T-cell (primary cell): ENCODE measurements at places on chromosomes 2 and 18. TPM values are rescaled to one million over a fixed set of nuclear protein-coding genes. Genes with fewer than 3 reads are reported as not detected.

The SLC9A4 gene
- 0.13 TPM for total RNA-seq

The GORASP2 gene
- 61.7 TPM for total RNA-seq

The GDF7 gene
- total RNA-seq = 0.16 TPM

The GLI2 gene
- not detected for total RNA-seq

DNA sequence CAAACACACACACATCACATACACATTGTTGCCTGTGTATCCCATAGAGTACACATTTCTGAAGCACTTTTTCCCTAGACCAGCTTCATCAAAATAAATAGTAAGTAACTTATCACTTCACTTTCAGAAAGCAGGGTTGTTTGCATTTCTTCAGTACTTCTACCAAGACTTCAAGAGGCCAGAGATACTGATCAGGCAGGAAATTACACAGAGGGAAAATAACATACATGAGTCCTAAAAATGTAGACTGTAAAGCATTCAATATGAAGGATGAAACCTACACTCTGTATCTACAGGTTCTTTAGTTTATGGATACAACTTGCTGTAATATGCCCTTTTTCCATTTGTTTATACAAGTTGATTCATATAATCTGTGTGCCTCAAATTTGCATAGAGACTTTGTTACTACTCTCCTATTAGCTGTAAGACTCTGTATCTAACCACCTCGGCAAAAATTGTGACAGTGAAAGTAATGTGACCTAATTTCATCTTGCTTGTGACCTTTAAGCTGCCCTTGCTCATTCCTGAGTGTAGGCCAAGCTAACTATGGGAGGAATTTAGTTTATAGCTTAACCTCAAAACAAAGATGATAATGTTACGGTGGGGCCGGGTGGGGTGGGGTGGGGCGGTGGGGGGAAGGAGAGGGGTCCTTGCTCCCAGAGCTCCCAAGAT lies 228.9 kb upstream of the SPOPL start:
- DNase-seq = no peak

DNA sequence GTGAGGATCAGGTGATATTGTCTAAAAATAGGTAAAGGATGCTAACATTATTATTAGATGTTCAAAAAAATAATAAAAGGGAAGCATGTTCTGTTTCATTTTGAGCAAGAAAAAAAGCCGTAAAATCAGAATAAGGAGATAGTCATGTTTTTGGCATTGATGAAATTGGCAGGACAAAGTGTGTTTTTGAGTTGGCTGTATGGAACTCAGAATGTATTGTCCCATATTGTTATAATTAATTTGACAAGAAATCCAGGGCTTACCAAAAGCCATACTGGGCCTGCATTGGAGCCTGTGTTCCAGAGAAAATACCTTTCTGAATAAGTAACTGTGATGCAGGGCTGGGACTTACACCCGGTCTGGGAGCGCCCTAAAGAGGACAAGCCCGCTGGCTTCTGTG lies 232.0 kb downstream of the AGAP1 start:
- DNase-seq = no peak

DNA sequence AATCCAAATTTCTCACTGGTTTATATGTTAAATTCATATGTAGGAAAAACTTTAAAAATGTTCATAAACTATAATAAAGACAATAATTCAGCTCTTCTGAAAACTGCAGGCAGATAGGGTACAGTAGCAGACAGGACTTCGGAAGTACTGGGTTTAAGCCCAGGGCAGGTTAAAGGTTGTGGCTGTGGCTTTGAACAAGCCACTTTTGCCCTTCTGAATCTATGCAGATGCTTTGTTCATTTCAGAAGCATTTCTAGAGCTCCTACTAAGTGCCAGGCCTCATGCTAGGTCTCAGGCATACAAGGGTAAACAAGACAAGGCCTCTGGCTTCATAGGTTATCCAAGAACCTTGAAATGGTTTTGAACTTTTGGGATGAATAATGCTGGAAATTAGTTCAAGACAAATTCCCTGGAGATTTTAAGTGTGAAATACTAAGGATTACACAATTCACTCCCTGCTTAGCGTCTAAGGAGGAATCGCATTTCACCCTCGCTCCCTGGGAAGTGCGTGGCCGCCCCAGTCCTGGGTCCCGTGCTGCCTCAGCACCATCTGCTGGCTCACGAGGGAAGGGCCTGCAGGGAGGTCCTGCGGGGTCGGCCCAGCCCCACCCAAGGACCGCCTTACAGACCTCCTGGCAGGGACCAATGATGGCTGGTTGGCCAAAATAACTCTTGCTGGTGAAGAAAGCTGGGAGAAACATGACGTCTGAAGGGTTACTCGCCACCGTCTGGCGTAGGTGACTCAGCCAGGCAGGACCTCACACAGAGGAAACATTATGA lies 67.7 kb upstream of the L3MBTL4 start:
- no peak for DNase-seq

- DNase-seq = no peak
Measured at GRCh38 chr2:150413366-150413765, 74.1 kb downstream of the RND3 start.

GRCh38 chr2:232134939-232135338 lies 173.4 kb downstream of the DIS3L2 start:
- DNase-seq = no peak

GRCh38 chr2:98458667-98459380 lies 14.2 kb downstream of the INPP4A start:
- peak; percentile 5 for DNase-seq

- no peak for DNase-seq
Measured at GRCh38 chr2:205390866-205391265, 291.4 kb upstream of the NRP2 start.

- DNase-seq = no peak
Measured at GRCh38 chr2:114127372-114127771, 237.5 kb downstream of the ACTR3 start.

DNA sequence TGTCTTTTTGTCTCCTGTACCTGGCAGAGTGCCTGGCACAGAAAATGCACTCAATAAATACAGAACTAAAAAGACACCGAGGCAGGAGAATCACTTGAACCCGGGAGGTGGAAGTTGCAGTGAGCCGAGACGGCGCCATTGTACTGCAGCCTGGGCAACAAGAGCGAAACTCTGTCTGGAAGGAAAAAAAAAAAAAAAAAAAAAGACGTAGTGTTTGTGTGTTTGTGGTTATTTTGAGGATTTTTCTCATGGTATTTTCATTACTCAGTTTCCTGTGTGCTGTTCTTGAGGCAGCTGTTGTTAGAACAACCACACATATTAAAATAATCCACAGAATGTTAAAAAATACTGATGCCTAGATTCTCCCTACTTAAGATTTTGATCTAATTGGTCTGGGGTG lies 519.2 kb upstream of the SPHKAP start:
- DNase-seq = no peak

DNA sequence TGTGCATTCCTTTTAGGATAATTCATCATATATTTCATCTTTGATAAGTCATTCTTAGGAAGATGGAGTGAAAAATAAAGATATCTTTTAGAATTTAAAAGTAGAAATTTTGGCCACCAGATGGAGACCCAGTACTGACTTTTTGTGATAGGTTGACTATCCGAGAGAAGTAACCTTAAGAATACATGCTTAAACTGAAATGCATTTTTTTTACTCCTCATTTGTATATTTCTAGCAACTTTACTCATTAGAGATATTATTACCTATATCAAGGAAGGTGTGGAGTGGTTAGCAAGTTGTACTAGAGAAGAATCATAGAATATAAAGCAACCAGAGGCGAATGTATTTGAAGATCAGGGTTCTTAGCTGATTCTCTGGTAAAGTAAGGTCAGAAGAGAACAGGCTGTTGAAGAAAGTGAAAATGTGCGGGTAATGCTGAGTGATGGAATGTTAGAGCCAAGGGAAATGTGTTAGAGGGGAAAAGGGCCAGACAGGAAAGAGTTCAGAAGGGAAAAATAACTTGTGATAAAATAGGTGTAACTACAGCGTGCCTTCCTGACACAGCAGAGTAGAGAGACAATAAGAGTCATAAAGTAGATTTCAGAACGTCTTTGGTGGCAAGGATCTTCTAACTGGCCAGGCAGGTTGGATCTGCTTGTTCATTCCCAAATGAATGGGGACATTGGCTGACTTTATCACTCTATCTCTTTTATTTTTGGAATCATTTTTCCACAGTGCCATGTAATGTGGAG lies 52.3 kb downstream of the TDRD15 start:
- no peak for DNase-seq

DNA sequence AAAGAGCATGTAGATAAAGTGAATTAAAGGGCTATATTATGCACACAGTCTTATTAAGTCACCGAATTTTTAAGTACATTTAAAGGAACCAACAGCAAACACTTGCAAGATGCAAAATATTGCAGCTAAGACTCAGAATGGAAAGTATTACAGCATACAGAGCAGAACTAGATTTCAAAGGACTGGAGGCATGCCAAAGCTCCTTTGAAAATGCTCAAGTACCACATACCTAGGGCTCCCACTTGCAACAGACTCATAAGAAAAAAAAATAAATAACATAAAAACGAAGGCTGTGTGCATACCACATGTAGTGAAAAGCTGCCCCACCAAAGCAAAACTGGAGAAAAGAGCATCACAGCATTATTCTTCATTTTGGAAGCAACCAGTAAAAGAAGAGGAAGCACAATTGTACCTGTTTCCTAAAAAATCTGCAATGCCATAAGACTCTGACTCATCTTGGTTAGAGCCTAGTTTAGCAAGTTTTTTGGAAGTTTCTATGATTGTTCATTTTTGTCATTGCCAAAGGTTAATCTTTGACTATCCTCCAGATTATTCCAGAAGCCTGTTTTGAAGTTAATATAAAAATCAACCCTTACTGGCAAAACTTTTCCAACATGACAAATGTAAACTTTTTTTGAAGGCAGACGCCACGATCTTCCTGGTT lies 306.0 kb upstream of the COL3A1 start:
- DNase-seq = no peak

DNA sequence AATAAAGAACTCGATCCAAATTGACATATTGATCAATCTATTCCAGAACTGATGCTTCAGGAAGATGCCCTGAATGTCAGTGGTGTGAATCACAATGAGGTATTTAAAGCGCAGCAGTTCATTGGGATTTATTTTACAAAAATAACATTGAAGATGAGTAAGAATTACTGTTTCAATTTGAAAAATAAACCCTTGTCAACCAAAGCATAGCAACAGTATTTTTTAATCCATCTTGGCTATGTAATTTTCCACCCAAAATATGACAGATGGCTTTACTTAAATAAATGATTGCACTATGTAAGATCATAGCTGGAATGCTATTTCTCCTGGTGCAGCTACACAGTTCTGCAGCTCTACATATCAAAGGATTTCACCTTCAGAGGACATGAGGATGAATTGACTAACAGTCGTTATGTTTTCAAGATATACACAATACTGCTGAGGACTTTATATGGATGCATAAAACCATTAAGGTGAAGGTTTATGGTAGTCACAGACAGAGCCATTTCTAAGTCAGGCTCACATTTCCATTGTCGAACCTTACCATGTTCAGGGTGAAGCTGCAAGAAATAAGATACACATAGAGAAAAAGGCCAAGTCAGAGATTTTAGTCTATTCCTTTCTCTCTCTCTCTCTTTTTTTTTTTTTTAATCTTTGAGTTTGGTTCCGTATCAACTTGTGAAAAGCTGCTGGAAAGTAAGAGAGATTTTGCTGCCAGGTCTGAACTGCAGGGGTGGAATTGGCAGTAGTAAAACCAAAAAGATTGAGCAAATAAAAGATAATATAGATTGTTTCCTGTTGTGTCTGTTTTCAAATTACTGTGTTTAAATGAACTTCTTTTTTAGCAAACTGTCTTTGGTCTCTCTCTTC lies 398.0 kb upstream of the CDH20 start:
- no peak for DNase-seq

- no peak for DNase-seq
Measured at GRCh38 chr2:11842336-11842735, 95.9 kb downstream of the LPIN1 start.

DNA sequence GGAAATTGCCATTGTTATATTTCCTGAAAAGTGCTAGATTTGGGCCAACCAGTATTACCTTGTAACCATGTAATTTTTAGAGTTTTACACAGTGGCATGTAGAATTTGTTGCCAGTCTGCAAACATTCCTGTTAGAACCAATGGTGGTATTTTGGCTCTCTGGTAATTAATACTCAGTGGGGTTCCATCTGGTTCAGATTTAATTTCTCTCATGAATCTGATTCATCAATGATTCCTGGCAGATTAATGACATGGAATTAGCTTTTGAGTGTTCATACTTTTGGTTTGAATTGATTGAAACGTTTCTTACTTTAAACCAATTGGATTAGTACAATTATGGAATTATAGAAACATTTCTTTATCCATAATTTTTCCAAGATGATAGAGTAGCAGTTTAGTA lies 93.2 kb downstream of the MC4R start:
- DNase-seq = no peak

- DNase-seq = no peak
Measured at GRCh38 chr18:26536664-26537063, 11.7 kb downstream of the KCTD1 start.

DNA sequence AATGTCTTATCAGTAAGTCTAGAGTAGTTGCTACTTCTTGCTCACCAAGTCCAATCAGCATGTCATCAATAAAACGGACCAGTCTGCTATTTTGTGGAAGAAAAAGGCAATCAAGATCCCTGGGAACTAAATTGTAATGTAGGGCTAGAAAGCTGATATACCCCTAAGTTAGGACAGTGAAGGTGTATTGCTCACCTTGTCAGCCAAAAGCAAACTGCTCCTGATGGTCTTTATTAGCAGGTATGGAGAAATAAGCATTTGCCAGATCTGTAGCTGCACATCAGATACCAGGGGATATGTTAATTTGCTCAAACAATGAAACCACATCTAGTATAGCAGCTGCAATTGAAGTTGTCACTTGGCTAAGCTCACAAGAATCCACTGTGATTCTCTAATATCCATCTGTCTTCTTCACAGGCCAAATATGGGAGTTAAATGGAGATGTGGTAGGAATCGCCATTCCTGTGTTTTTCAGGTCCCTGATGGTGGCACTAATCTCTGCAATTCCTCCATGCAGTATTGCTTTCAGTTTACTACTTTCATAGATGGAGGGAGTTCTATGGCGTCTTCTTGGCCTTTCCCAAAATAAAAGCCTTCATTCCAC lies 75.0 kb downstream of the TMEM237 start:
- no peak for DNase-seq

GRCh38 chr2:12884713-12885282 lies 168.1 kb downstream of the TRIB2 start:
- DNase-seq = no peak

- no peak for DNase-seq
Measured at GRCh38 chr2:43083710-43084698, 142.4 kb downstream of the ZFP36L2 start.

DNA sequence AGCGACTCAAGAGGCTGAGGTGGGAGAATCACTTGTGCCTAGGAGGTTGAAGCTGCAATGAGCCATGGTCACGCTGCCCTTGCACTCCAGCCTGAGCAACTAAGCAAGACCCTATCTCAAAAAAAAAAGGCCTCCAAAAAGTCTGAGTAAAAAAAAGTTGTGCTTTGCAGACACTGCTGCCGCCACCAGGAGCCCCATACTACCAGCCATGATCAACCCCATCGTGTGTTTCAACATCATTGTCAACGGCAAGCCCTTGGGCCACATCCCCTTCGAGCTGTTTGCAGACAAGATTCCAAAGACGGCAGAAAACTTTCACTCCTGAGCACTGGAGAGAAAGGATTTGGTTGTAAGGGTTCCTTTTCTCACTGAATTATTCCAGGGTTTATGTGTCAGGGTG lies 137.1 kb downstream of the INO80D start:
- DNase-seq = no peak

- no peak for DNase-seq
Measured at GRCh38 chr2:201797175-201797840, 9.0 kb upstream of the CDK15 start.
